AG04449 (cell line): ENCODE measurements at places on chromosomes 13 and 19.

DNA sequence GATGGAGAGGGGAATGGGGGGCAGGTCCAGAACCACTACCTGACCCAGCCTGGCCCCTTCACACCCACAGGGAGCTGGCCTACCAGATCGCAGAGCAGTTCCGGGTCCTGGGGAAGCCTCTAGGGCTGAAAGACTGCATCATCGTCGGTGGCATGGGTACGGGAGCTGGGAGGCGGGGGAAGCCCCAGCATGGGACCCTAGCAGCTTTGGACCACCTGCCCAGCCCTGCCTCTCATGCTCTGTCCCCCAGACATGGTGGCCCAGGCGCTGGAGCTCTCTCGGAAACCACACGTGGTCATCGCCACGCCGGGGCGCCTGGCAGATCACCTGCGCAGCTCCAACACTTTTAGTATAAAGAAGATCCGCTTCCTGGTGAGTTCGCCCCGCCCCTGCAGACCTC, 2.1 kb downstream of the DDX49 start:
- DNase-seq, result no peak

DNA sequence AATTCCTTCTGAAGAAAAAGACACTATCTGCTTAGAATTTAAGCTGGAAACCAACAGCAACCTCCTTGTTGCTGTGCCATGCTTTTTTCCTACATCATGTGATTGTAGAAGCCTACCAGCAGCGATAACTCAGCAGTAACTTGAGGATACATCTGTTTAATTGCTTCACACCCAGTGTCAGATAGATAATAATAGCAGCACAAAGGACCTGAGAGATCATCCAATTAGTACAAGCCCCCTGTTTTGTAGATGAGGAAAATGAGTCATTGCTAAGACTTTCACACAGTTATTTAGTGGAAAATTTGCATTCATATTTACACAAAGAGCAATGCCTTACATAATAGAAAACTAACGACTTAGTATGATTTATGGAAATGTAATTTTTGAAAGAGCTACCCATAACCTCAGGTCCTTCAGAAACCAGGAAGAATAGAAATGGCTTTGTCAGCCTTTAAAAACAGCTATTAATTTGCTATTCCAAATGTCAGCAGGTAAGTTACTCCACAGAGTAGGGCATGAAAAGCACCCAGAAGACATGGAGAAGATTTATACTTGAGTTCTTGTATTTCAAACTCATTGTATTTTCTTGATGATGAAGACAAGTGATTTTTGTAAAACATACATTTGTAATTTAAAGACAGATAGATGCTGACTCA, 93.7 kb upstream of the SGCG start:
- no peak for DNase-seq

- no peak for DNase-seq
Measured at GRCh38 chr19:2371656-2372055, 11.6 kb downstream of the TMPRSS9 start.

DNA sequence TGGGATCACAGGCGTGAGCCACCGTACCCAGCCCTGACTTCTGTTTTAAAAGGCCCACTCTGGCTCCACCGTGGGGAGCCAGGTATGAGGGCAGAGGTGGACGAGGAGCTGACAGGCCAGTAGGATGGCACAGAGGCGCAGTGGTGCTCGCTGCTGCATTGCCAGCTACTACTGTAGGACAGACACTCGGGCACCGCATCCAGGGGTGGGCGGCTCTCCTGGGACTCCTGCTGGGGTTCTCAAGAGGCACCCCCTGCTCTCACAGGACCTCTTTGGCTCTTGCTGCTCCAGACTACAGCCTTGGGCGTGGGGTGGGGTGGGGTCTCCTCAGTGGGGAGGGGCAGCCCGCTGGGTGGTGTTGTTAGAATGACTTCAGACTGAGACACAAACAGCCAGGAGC, 53.4 kb downstream of the LATS2 start:
- DNase-seq, result no peak

DNA sequence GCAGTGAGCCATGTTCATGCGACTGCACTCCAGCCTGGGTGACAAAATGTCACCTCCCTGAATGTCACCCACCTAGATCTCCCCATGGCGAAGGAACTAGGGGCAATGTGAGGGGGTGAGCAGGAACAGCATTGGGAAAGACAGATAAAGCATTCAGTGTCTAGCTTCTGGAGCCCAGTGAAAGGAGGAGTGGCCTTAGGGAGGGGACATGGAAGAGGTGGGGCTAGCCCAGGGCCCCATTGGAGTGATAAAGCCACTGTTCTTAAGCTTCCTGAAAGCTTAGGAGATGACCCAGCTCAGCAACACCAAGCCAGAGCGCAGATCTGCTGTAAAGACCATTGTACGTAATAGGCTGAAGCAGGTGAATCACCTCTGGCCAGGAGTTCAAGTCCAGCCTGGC, 13.0 kb upstream of the KCNN1 start:
- no peak for DNase-seq

- no peak for DNase-seq
Measured at GRCh38 chr19:33804021-33804799, 7.5 kb downstream of the KCTD15 start.

GRCh38 chr13:35343417-35343816, 133.1 kb downstream of the MAB21L1 start:
- DNase-seq, result no peak
